ENCODE measurements at places on chromosomes 12 and 14. TPM values are rescaled to one million over a fixed set of nuclear protein-coding genes. Genes with fewer than 3 reads are reported as not detected.

- no peak for DNase-seq
These were observed 207.6 kb downstream of the BCL11B start for GRCh38 chr14:99064262-99064954.

DNA sequence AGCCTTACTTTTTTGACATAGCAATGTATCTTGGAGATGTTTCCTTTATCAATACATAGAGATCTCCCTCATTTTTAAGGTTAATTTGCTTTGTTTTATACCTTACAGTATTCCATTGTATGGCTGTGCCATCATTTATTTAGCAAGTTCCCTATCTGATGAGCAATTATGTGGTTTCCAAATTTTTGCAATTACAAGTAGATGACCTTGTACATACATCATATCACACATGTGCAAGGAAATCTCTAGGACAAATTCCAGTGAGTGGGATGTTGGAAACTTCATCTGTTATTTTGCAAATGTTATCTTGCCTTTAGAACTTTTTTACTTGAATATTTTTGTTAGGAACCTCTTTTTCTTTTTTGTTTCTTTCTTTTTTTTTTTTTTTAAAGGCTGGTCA lies 49.7 kb downstream of the DRAM1 start:
- no peak for DNase-seq

GRCh38 chr12:89126712-89127111 lies 225.6 kb downstream of the DUSP6 start:
- DNase-seq: no peak

DNA sequence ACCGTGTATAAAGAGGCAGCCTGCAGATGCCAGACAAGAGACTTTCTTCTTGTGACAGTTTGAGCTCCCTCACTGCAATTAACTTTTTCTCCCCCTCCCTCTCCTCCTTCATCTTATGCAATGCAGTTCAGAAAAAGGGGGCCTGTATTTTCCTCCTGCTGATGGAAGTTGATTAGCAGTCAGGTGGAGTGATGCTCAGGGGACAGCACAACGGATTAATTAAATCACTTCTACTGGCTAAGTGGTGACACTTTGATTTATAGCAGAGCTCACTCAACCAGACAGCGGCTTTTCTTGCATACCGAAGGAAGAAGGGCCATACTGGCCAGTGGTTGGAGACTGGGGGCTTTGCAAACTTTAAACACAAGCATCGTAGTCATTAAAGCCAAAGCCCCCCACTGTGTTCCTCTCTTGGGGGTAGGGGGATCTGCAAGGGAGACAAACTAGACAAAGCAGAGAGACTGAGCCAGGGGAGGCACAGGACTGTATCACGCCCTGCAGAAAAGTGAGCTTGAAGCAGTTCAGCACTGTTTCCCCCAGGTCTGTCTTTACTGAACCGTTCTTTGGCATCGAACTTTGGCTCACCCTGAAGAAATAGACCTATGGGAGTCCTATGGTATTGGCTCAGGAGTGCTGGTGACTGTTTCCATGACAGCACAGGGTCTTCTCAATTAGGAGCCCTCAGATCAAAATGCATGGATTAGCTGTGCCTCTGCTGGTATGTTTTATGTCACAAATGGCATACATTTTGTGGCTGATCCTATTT lies 47.7 kb downstream of the SPRING1 start:
- DNase-seq: no peak

GRCh38 chr12:110689281-110690126 lies 589 bp upstream of the HVCN1 start:
- peak; percentile 61 for DNase-seq

Gene C3AR1
- polyA plus RNA-seq: 7.6 TPM

Gene DNAH10
- 1.3 TPM for polyA plus RNA-seq

DNA sequence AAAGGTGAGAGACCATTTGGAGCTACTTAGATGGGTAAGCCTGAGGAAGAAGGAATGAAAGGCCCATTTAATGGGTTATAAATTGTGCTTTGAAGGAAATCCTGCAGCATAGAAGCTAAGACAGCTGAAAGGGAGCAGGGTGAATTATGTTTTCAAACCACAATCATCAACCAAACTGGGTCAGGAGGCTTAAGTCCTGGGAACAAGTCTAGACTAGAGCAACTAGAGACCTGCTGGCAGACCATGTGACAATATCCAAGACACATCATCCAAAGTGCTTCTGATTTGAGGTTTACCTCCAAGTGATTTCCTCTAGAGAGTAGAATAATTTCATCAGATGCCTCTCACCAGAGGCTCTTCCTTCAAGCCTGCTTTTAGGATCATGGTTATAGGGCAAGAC lies 53.7 kb downstream of the MAP3K9 start:
- DNase-seq: no peak

- DNase-seq: no peak
These were observed 263.8 kb downstream of the APAF1 start for GRCh38 chr12:98908866-98909265.

DNA sequence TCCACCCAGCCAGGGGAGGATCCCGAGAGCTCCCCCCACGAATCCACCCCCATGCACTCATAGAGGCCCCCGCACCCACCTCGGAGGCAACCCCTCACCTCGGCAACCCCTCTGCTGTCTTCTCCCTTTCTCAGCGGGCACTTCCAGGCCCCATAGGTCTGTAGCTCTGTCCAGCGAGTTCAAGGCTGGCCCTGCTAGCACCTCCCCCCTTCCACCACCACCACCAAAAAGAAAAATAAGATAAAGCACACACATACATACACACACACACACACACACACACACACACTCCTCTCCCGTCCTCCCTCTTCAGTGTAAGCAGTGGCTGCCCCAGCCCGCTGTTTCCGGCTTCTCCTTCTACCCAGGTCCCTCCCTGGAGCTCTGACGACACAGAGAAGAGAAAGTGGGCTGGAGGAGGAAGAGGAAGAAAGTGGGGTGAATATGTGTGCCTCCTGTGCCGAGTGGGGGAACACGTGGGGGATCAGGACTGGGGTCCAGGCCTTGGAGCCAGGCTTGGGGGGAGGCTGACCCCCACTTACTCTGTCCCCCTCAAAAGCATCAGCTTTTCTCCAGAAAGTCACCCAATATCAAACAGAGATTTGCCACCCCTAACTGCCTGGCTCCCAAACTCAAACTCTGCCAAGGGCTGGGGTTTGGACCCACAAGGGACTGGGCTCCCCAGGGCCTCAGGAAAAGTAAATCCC lies at the start of gene STAT6:
TSS of gene STAT6 (minus strand) at position 332 of the 704 bp plus-strand sequence. CDS start 3,084 bp downstream, outside the sequence.
- peak; percentile 85 for DNase-seq

Gene MYO1H
- 0.25 TPM for polyA plus RNA-seq

GRCh38 chr12:112907415-112908157 lies 824 bp downstream of the OAS1 start:
- DNase-seq: no peak

- DNase-seq: no peak
These were observed 126.6 kb downstream of the BCAT1 start for GRCh38 chr12:24822121-24822899.

DNA sequence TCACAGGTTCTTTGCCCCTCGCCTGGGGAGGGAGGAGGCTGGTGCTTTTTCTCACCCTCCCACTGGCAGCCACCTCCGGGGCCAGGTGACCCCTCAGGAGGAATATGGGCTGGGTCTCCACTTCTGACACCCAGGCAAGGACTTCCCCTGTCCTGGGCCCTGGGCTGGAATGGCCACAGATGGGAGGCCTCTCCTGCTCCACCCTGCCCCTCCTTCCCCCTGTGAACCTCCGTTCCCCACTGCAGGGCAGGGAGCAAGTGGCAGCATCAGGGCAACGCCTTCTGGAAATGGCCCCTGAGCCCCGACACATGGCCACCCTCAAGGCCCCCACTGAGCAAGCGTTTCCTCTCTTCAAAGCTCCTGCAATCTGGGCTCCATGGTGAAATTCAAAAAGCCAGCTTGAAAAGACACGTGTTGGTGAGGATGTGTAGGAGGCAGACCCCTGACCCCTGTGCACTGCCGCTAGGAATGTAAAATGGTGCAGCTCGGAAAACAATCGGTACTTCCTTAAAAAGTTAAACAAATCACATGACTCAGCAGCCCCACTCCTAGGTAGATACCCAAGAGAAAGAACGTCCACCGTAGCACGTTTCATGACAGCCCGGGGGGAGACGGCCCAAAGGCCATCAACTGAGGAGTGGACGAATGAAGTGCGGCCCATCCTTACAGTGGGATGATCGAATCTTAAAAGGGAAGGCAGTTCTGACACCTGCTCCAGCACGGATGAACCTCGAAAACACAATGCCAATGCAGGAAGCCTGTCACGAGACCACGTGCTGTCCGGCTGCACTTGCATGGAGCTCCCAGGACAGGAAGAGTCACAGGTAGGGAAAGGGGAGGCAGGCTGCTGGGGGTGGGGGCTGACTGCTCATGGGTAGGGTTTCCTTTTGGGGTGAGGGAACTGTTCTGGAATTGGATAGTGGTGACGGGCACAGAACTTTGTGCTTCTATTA lies 11.5 kb downstream of the XRCC3 start:
- DNase-seq: no peak

Gene MYH6
- 3.2 TPM for polyA plus RNA-seq

Gene ARMH4
- polyA plus RNA-seq: 5.1 TPM

Gene NGB
- polyA plus RNA-seq: not detected

DNA sequence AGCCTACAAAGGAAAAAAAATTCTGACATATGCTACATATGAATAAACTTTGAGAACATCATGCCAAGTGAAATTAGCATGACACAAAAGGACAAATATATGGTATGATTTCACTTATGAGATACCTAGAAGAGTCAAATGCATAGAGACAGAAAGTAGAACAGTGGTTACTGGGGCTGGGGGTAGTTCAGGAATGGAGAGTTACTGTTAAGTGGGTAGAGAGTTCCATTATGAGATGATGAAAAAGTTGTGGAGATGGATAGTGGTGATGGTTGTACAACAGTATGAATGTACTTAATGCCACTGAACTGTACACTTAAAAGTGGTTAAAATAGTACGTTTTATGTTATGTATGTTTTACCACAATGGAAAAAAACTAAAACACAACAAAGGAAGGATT lies 92.3 kb downstream of the SCAF11 start:
- no peak for DNase-seq

GRCh38 chr12:57621497-57622292 lies 10.5 kb downstream of the ARHGEF25 start:
- peak; percentile 57 for DNase-seq

- no peak for DNase-seq
These were observed 71.5 kb downstream of the RIMBP2 start for GRCh38 chr12:130644566-130644965.

DNA sequence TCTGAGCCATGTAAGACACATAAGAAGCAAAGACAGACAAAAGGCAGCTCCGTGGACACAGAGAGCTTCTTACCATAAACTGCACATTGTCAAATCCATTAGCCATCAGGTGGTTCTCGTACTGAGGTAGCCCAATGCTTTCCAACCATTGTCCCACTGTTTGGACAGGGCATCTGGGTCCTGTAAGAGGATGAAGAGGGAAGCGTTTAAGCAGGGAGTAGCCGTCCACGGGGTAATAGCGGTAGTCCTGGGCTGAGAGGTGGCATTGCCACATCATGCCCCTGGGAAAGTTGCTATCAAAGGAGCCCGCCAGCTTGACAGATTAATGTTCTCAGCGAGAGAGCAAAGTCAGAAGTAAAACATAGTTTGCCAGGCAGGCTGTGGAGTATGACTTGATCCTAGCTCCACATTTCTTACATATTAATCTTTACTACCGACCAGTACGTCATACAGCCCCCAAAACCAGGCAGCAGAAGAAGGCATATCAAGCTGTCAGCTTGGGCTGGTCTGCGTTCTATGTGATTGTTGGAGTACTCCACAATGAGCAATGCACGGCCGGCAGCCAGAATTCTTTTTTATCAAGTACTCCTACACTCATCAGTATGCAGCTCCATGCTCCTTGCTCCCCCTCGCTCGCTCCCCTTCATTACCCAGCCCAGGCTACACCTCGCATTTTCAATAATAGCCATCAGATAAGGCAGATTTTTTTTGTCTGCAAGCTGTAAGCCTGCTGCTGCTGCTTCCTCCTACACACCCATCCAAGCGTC lies 493.2 kb upstream of the GARIN6 start:
- no peak for DNase-seq

Gene ZNF219
- 18.4 TPM for polyA plus RNA-seq

Gene HOXC11
- 7.1 TPM for polyA plus RNA-seq

Gene ZNF84
- polyA plus RNA-seq: 28.3 TPM

DNA sequence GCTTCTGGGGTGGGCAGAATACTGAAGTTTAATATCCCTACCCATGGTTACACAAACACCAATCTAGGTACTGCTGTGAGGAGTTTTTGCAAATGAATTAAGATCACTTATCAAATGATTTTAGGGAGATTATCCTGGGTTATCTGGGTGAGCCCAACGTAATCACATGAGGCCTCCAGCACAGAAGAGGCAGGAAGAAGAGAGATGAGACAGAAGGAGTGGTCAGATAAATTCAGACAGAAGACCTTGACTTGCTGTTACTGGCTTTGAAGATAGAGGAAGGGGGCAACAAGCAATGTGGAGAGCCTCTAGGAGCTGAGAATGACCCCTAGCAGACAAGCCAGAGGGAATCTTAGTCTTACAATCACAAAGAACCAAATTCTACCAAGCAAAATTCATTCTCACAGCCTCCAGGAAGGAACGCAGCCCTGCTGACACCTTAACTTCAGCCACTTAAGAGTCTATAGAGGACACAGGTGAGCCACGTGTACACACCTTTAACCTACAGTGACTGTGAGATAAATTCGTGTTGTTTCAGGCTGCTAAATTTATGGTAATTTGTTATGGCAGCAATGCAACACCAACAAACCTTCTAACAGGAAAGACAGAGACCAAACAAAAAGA lies 49.4 kb downstream of the FERMT2 start:
- no peak for DNase-seq

Gene FAM181A
- not detected for polyA plus RNA-seq

Gene BMP4
- 13.7 TPM for polyA plus RNA-seq
